ENCODE measurements at places on chromosomes 12 and 14.

GRCh38 chr14:36067428-36068187, 108.9 kb downstream of the PTCSC3 start:
- DNase-seq = no peak

DNA sequence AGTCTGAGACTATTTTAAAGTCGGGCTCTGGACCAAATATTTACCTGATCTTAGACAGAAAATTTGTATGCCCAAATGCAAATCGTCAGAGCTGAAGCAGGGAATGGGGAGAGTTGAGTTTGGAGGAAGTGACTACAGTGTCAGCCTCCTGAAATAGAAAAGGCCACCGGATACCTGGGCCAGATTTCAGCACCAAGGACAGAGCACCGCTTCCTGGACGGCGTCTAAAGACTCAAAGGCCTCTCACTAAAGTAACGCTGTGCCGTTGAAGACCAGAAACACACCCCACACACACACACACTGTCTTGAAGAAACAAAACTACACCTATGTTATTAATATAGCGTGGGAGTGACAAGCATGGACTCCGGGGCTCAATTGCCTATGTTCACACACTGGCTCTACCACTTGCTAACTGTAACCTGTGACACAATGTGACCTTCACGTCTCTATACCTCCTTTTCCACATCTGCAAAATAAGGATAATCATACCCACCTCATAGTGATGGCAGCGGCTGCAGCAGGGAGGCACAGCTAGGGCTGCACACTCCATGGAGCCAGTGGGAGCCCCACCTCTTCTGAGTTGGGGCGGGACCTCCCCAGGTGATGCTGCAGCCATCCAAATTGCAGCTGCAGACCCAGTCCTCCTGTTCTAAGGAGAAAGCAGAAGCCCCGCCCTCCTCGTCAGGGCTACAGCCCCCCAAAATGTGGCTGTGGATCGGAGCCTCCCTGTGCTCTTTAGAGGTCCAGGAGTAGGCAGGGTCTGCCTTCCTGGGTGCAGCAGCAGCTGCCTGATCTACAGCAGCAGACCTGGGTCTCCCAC, 35.6 kb downstream of the KRT76 start:
- DNase-seq = peak; percentile 45

DNA sequence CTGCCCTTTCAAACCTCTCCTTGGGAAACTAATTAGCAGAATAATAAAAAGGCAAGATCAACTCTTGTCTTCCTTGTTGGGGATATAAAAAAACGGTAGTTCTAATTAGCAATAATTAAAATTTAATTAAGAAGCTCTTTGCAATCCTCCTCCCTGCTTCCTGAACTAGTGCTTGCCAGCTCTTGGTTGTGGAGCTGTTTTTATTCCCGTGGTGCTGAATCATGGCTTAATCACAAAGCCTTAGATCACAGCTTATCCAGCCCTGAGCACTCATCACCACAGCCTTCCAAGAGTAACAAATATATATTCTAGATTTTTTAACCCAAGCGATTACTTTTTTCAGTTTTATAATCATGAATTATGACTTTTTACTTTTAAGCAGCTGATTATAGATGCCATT, 63.2 kb upstream of the INSM2 start:
- DNase-seq = no peak

DNA sequence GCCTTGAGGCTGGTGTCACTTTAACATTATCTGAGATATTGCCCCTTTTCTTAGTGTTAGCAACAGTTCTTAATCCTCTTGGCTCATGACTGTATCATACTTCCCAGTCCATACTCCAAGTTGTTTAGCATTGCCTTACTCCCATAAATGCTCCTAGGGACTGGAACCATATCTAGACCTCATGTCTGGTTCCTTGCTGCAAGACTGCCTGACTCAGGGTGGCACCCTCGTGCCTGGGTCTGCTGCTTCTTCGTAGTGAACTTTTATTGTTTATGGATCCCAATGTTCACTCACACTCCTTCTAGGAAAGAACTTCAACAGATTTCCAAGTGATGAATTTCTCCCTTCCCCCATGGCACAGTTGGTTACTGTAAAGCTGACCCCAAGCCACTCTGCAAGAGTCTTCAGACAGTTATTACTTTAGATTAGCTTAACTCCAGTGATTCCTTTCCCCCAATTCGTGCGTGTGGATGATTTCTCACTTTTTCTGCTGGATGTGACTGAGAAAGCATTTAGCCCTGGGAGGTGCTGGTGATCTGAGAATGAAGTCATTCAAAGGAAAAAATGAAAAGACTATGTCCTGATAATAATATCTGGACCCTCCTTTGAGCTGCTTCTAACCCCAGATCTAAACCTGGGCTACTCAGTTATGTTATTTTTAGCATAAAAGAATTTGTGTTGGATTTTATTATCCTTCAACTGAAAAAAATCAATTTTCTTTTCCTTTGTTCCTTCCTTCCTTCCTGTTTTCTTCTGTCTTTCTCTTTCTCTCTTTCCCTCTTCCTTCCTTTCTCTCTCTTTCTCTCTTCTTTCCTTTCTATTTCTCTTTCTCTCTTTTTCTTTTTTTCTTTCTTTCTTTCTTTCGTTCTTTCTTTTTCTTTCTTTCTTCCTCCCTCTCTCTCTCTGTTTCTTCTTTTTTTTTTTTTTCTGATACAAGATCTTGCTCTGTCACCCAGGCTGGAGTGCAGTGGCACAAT, 47.5 kb upstream of the PPP1R12A start:
- no peak for DNase-seq

DNA sequence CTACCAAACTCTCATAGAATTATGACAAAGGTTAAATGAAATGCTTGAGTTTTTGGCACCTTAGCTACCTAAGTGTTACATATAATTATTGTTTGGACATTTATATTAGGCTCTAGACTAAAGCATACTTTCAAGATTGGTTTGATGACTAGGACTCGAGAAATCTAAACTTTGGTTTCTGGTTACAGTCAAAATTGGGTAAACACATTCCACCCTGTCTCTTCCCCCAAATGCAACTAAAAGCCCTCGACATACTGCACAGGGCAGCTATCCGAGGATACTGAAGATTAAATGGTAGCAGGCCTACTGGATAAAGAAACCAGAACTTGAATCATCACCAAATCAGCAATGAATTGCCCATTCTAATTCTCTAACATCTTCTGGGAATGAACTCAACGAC, 369.1 kb downstream of the PRKD1 start:
- no peak for DNase-seq

DNA sequence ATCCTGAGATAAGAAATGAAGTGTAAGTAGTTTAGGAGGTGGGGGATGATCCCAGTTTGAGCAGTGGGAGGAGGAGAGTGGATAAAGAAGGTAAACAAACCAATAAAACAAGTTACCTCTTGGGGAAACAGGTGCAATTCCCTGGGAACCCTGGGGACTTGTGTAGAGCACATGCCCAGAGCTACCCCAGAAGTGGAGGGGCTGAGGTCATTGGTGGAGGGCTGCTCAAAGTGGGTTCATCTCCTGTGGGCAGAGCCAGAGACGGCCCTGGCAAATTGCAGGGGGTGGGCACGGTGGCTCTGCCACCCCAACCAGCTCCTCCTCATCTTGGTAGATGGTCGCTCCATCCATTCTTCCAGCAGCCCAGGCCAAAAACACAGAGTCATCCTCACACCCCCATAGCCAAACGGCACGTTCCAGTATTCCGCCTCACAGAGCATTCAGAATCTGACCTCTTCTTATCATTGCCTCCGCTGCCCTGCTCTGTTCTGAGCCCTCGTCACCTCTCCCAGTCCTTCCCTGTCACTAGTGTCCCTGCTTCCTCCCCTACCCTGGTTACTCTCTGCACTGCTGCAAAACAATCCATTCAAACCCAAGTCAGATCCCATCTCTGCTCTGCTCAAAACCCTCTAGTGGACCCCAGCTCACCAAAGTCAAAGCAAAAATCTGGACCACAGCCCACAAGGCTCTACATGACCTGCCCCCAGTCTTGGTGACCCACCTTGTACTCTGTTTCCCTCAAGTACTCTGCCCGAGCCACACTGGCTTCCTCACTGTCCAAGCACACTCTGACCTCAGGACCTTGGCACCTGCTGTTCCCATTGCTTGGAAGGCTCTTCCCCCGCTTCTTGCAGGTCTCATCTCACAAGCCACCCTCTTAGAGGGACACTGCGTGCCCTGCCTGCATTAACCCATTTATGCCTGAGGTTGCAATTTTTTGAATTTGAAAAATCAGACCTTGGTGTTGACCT, 5.5 kb downstream of the CYP46A1 start:
- DNase-seq = no peak

- DNase-seq = no peak
These were observed 319.1 kb downstream of the ALG10 start for GRCh38 chr12:34341362-34341733.

GRCh38 chr12:18919871-18920511, 182.1 kb downstream of the CAPZA3 start:
- DNase-seq = no peak

GRCh38 chr14:61281186-61281947, at the start of gene TMEM30B:
Gene TMEM30B (minus strand): TSS chr14:61281338. CDS start chr14:61281147, 191 bp downstream.
- no peak for DNase-seq

DNA sequence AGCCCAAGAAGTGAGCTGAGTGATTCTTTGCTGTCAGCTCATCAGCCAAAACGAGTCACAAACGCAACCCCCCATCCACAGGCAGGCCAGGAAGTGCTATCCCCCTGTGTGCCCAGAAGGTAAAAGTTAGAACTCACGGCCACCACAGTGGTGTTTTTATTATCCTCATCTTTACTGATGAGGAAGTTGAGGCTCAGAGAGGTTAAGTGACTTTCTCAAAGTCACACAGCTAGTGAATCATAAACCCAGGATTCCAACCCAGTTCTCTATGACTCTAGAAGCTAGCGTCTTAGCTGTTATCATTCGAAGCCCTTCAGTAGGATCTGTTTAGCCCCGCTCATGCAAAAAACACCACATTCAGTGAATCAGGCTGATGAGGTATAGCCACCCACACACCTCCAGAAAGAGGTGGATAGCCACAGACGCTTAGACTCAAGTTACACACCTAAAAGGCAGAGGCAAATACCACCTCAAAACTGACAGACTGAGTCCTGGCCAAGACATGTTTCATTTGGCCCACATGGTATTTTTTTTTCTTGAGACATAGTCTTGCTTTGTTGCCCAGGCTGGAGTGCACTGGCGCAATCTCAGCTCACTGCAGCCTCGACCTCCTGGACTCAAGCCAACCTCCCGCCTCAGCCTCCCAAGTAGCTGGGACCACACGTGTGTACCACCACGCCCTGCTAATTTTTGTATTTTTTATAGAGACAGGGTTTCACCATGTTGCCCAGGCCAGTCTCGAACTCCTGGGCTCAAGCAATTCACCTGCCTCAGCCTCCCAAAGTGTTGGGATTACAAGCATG, 100.7 kb downstream of the SCARB1 start:
- DNase-seq = no peak

- DNase-seq = no peak
These were observed 216.8 kb downstream of the ZFP36L1 start for GRCh38 chr14:68576031-68576430.

- DNase-seq = no peak
These were observed 1.7 kb downstream of the ANKRD9 start for GRCh38 chr14:102507857-102508312.

DNA sequence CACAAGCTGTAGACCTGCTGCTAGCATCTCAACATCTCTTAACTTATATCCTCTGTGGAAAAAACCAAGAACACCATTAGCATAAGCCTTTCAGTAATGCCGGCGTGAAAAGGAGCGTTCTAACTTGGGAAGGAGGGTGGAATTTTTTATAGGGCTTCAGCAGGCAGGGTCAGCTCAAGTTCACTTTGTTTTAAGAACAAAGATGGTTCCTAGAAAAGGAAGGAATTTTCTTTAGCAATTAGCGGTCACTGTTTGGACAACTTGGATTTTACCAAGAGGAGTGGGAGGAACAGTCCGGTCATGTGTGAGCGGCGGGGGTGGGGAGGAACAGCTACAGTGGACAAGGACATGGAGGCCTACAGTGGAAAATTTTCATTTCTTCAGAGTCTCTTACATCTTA, 35.9 kb downstream of the BBS10 start:
- no peak for DNase-seq
